ENCODE measurements at places on chromosomes 1 and 21.

DNA sequence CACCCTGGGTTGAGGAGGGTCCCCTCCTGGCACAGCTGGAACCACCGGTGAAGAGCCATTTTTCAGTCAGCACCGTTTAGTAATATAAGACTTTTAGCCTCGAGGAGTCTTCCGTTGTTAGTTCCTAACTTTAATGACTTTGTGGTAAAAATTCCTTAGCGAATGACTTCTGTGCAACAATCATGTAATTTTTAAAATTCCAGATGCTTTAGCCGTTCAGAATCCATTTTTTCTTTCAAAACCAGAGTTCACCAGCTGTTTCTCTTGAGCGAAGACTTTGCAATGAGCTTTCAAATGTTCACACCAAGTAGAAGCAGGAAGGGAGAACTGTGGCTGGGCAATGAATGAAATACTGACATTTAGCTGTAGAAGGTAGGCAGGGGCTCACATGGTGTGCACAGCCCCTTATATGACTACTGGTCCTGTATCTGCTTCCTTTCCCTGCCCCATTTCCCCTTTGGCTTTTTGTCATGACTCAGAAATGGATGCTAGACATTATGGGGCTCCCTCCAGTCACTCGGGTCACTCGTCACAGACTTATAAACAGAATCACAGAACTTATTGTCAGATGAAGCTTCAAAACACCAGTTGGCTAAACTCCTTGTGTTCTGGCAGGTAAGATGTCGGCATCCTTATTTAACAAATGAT is 4.1 kb downstream of the DISC1 start:
- no peak for DNase-seq

DNA sequence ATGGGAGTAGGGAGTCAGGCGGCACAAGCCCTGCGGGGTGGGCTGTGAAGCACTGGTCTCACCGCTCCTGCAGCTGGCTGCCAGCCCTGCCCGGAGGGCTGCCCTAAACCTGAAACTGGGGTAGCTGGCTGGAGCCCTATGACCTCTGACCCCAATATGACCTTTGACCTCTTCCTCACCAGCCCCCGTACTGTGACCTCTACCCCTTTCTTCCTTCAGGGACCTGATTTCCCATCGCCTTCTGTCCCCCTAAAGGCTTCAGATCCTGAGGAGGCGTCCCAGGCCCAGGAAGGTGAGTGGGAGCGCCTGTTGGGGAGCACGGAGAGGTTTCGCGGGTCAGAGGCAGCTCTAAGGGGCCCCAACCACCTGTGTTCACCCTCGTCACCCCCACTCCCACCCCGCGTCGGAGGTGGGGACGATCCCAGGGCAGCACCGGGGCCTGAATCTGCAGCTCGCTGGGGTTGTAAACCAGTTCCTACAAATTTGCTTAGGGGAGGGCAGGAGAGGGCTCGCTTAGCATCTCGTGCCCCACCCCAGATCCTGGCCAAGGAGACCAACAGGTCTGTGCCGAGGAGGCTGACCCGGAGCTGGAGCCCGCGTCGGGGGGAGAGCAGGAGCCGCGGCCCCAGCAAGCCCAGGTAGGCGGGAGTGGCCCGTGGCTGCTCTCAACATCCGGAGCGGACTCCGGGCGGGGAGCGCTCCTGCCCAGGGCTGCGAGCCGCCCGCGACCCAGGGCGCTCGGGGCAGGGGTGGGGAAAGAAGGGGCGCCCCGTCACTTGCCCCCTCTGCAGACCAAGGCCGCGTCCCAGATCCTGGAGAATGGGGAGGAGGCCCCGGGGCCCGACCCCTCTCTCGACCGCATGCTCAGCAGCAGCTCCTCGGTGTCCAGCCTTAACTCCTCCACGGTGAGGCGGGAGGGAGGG is 7.3 kb downstream of the SYTL1 start:
- DNase-seq = no peak

GRCh38 chr1:20652300-20652699 is 8.9 kb downstream of the DDOST start:
- no peak for DNase-seq

GRCh38 chr1:243842978-243843511 is 7.0 kb downstream of the AKT3 start:
- DNase-seq = peak; percentile 6

DNA sequence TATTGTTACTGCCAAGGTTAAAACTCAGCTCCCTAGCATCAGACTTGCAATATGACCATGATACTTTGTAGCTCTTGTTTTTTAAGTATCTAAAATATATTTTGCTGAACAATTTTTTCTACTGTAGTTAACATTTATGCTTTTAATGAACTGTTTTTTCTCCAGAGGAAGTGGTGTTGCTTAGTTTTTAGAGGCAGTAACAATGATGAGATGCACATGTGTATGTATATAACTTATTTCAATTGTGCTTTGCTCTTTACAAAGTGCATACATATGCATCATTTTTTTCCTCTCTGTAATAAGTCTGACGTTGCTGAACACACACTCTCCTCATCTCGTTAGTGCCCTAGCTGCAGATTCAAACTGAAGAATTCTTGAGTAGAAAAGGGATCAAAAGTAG is 418.8 kb downstream of the ZP4 start:
- no peak for DNase-seq

DNA sequence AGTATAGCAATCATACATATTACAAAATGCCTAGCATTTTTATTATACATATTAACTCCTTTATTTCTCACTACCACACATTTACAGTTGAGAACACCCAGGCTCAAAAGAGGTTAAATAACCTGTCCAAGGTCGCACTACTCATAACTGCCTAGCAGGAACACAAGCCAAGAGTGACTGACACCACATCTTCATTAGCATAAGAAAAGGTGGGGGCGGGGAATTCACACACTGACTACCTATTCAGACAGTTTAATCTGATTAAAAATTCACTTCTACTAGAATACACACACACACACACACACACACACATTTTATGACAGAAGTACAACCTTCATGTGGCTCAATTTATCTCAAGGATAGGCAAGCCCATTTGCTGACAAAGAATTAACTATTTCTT is 77.8 kb upstream of the CACHD1 start:
- no peak for DNase-seq

DNA sequence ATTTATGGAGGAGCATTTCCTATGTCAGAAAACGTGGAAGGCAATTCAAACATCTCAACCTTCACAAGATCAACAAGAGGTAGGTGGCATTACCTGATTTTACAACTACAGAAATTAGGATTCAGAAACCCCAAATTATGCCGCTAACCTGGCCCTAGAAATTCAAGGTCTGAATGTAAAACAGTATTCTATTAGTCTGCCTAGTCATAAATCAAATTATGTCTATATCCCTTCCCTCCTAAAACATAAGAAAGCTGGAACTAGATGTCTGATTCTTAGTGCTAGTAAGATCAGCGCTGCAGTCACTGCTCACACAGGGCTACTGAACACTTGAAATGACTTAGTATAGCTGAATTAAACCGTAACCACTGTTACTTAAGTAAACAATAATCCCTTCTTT is 1.4 kb downstream of the TOMM20 start:
- no peak for DNase-seq

DNA sequence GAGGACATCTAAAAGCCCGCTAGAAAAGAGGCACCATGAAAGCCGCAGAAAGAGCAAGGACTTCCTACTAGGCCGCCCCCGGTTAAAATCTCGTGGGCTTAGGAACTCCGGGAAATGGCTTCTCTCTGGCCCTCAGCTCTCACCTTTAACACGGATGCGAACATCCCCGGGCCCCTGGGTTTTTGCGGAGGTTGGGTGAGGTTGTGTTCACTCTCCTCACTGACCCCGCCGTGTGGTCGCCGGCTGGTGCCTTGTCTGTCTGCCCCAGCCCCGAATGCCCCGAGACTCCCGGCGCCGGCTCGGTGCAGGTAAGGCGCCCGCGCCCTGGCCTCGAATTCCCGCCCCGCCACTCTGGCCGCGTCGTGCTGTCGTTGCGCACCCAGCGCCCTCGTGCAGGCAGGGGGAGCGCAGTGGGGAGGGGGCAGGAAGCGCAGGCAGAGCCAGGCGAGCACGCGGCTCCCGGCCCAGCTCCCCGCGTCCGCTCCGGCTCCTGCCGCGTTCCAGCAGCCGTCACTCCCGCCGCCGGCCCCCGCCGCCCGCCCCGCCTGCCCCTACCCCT is at the start of gene SHISAL2A:
Gene SHISAL2A (plus strand): TSS at position 437 of the 559 bp plus-strand sequence. CDS start 326 bp downstream, outside the sequence.
- peak; percentile 50 for DNase-seq
